Upper lobe of left lung (tissue), 6 donors: ENCODE measurements at places on chromosomes 16 and 17. TPM values are rescaled to one million over a fixed set of nuclear protein-coding genes. Genes with fewer than 3 reads are reported as not detected.

DNA sequence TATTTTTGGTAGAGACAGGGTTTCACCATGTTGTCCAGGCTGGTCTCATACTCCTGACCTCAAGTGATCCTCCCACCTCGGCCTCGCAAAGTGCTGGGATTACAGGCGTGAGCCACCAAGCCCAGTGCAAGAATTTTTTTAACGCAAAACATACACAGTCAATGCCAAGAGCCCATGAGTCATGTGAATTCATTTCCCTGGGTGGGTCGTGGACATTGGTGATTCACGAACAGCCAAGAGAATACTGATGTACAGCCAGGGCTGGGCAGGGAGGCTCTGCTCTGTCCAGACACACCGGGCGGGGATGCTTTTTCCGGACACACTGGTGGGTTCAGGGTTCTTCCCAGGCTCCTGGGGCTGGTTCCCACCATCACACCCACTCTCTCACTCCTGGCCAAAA lies 17.7 kb downstream of the SLC38A8 start:
- no peaks in the 10 kb centered on the region for H3K36me3 ChIP-seq
- no peaks in the 10 kb centered on the region for H3K4me1 ChIP-seq
- no peak overlapping the region for H3K27ac ChIP-seq
- DNase-seq, result no peak
- H3K4me3 ChIP-seq, result no peak overlapping the region
- H3K27me3 ChIP-seq, result no peaks in the 10 kb centered on the region

DNA sequence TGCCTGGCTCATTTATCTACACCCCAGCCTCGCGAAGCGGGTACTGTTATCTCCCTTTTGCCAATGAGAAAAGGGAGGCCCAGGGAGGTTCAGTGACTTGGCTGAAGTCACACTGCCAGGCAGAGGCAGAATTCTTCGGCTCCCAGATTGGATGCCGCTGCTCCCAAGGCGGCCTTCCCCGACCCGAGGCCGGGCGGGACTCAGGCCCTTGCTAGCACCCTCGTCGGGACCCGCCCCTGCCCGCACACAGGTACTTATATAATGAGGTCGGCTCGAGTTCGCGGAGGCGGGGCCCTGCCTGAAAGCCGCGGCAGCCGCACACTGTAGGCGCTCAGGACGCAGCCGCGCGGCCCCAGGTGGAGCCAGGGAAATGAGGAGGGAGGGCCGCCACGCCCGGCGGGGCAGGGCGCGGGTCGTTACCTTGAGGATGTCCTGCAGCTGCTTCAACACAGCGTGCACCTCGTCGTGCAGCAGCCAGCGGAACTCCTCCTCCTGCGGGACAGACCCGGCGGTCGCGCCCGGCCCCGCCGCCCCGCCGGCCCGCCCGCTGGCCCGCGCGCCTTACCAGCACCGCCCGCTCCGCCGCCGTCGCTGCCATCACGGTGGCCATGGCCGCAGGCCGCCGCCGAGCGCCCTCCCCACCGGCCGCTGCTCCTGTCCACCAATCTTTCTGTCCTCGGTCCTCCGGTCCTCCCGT lies at the start of gene ROGDI:
ROGDI (minus strand) TSS at position 672 of the 697 bp plus-strand sequence; CDS start at position 610, 62 bp downstream.
- peak within 1 kb of the TSS; percentile 88 for H3K4me3 ChIP-seq
- peak; percentile 95 for DNase-seq
- H3K27me3 ChIP-seq, result no peaks in the 10 kb centered on the region
- no peaks in the 10 kb centered on the region for H3K36me3 ChIP-seq
- peaks cover 22% of the 10 kb centered on the region for H3K4me1 ChIP-seq

- H3K36me3 ChIP-seq, result no peaks in the 10 kb centered on the region
- no peak overlapping the region for H3K4me3 ChIP-seq
- no peak overlapping the region for H3K27ac ChIP-seq
- H3K4me1 ChIP-seq, result peaks cover 19% of the 10 kb centered on the region
- DNase-seq, result no peak
- H3K27me3 ChIP-seq, result no peaks in the 10 kb centered on the region
Observed at GRCh38 chr17:15465045-15465701, 2.2 kb downstream of the CDRT4 start.

DNA sequence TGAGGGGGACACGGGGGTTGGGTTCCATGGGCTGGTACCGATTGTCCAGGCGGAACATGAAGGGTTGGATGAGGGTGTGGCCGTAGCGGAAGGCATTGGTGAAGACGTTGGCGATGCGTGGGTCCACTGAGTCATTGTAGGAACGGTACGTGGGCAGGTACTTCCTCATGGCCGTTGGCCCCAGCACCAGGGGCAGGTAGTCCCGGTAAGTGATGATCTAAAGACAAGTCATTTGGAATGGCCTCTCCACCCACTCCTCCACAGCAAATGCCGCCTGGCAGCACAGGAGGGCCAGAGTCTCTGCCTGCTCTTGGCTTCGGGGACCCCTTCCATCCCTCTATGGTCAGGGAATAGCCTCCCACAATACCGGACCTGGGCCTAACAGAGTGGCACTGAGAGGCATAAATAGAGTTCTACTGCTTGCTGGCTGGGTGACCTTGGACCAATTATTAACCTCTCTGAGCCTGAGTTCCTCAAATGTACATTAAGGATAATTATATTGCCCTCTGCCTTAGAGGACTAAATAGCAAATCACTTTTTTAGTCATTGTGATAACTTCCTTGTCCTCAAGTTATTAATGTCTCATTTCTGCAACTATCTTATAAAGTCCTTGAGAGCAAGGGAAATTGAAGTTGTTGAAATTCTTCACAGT lies 7.2 kb downstream of the MPO start:
- no peak overlapping the region for H3K4me3 ChIP-seq
- peaks cover 4% of the 10 kb centered on the region for H3K4me1 ChIP-seq
- no peaks in the 10 kb centered on the region for H3K27me3 ChIP-seq

DNA sequence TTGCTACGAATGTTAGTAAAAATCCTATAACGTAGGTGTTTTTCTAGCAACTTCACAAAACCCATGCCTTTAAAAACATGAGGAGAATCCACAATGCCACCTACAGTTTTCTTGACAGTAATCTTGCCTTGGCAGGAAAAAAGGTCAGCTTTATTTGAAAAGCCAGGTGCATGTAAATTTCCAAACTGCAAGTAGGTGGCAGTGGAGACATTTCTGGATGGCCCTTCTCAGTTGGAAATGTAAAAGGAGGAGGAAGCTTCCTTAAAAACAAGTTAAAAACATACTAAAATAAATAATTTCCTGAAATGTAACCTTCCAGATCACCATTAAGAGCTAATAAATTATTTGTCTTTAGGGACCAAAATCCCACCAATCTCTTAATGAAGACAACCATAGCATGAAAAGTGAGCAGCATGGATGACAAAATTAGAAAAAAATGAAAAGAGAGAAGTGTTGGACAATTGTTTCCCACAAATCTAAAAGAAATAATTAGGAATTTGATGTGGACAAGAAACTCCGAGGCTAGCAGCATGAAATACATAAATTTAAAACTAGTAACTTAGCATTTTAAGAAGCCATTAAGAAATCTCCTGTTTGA lies 152.2 kb downstream of the SNX11 start:
- H3K27ac ChIP-seq, result no peak overlapping the region
- no peaks in the 10 kb centered on the region for H3K27me3 ChIP-seq
- no peaks in the 10 kb centered on the region for H3K4me1 ChIP-seq
- DNase-seq, result no peak
- H3K4me3 ChIP-seq, result no peak overlapping the region
- H3K36me3 ChIP-seq, result no peaks in the 10 kb centered on the region

- H3K27ac ChIP-seq, result no peak overlapping the region
- H3K4me3 ChIP-seq, result no peak overlapping the region
- no peaks in the 10 kb centered on the region for H3K4me1 ChIP-seq
Observed at GRCh38 chr16:82497139-82497538, 129.6 kb upstream of the CDH13 start.

GRCh38 chr17:67289181-67289876 lies 44.3 kb upstream of the HELZ start:
- H3K27me3 ChIP-seq, result no peaks in the 10 kb centered on the region
- peaks cover 19% of the 10 kb centered on the region for H3K4me1 ChIP-seq
- no peak for DNase-seq
- H3K36me3 ChIP-seq, result no peaks in the 10 kb centered on the region
- no peak overlapping the region for H3K27ac ChIP-seq

- no peaks in the 10 kb centered on the region for H3K4me1 ChIP-seq
- no peak overlapping the region for H3K27ac ChIP-seq
- no peak for DNase-seq
- no peak overlapping the region for H3K4me3 ChIP-seq
- no peaks in the 10 kb centered on the region for H3K36me3 ChIP-seq
- no peaks in the 10 kb centered on the region for H3K27me3 ChIP-seq
Observed at GRCh38 chr17:13698832-13699231, 97.1 kb upstream of the HS3ST3A1 start.

DNA sequence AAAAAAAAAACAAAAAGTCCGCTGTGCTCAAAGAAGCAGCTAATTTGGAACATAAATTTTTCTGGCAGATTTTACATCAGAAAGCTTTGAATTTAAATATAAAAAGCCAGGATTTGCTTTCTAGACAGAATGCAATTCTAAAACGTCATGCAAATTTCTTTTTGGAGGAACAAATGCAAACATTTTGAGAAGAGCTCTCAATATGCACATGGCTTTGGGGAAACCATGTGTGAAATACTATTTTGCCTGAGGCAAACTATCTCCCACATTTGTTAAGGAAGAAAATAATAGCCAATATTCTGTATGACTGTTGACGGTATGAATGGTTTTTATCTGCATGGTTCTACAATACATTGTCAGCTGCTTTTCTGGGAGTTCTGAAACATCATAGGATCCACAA lies 320.0 kb upstream of the PSMD7 start:
- DNase-seq, result no peak
- H3K36me3 ChIP-seq, result no peaks in the 10 kb centered on the region
- no peaks in the 10 kb centered on the region for H3K27me3 ChIP-seq
- H3K4me3 ChIP-seq, result no peak overlapping the region
- no peak overlapping the region for H3K27ac ChIP-seq

- peak within 1 kb of the TSS; percentile 91 for H3K27ac ChIP-seq
- peak within 1 kb of the TSS; percentile 96 for H3K4me3 ChIP-seq
- DNase-seq, result peak; percentile 98
- H3K36me3 ChIP-seq, result no peaks in the 10 kb centered on the region
- no peaks in the 10 kb centered on the region for H3K27me3 ChIP-seq
Observed at GRCh38 chr16:84116720-84117493, at the start of gene MBTPS1. Gene MBTPS1, minus strand, starts transcription at chr16:84116942. Its CDS starts 15,159 bp downstream, at chr16:84101783.

DNA sequence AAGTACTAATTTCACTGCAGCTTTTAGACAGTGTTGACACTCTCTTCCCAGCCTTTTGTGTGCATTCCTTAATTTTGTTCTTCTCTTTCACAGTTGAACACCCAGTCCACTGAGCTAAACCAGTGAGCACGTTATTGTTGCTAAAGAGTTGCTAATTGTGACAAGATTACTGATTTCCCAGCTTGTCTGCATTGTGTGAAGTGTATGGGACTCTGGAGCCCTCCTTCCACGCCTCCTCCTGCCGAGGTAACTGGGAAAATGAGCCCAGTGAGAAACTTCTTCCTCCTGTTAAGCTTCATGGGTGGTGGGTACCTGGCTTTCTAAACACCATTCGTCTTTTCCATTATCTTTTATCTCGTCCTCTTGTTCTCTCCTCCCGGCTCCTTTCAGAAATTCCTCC lies 29.8 kb upstream of the DNAH17 start:
- no peaks in the 10 kb centered on the region for H3K27me3 ChIP-seq
- no peak overlapping the region for H3K27ac ChIP-seq
- no peaks in the 10 kb centered on the region for H3K4me1 ChIP-seq
- no peaks in the 10 kb centered on the region for H3K36me3 ChIP-seq
- DNase-seq, result no peak
- H3K4me3 ChIP-seq, result no peak overlapping the region

- no peaks in the 10 kb centered on the region for H3K4me1 ChIP-seq
- H3K27me3 ChIP-seq, result no peaks in the 10 kb centered on the region
- no peak for DNase-seq
- H3K27ac ChIP-seq, result no peak overlapping the region
Observed at GRCh38 chr16:65114527-65114926, 7.3 kb downstream of the CDH11 start.

DNA sequence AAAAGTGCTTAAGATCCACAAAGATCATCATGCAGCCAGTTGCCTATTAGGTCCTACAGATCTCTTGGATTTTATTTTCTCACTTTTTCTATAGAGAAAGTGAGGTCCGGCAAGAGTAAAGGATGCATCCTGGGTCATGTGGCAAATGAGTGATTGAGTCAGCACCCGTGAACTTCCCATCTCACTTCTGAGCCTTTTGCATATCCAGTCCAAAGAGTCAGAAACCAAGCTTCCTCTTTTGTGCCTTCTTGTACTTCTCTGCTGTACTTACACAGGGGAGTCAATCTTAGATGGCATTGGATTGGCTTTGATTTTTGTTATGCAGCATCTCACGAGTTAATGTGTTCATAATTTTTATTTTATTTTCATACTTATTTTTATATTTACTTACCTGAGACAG lies 114.2 kb upstream of the IRX5 start:
- H3K4me3 ChIP-seq, result no peak overlapping the region
- H3K36me3 ChIP-seq, result no peaks in the 10 kb centered on the region
- no peaks in the 10 kb centered on the region for H3K27me3 ChIP-seq
- no peak for DNase-seq

- H3K27ac ChIP-seq, result no peak overlapping the region
- no peaks in the 10 kb centered on the region for H3K4me1 ChIP-seq
- H3K36me3 ChIP-seq, result no peaks in the 10 kb centered on the region
- H3K4me3 ChIP-seq, result no peak overlapping the region
- no peaks in the 10 kb centered on the region for H3K27me3 ChIP-seq
Observed at GRCh38 chr16:25089351-25089750, 22.2 kb upstream of the LCMT1 start.

GRCh38 chr16:49773534-49774475 lies 82.1 kb downstream of the ZNF423 start:
- no peak for DNase-seq
- peaks cover 5% of the 10 kb centered on the region for H3K4me1 ChIP-seq
- no peaks in the 10 kb centered on the region for H3K36me3 ChIP-seq
- no peak overlapping the region for H3K27ac ChIP-seq
- no peak overlapping the region for H3K4me3 ChIP-seq
- no peaks in the 10 kb centered on the region for H3K27me3 ChIP-seq

- DNase-seq, result no peak
- H3K36me3 ChIP-seq, result no peaks in the 10 kb centered on the region
- H3K27ac ChIP-seq, result no peak overlapping the region
- no peak overlapping the region for H3K4me3 ChIP-seq
- no peaks in the 10 kb centered on the region for H3K27me3 ChIP-seq
Observed at GRCh38 chr17:7083592-7083991, 3.5 kb upstream of the CLEC10A start.

DNA sequence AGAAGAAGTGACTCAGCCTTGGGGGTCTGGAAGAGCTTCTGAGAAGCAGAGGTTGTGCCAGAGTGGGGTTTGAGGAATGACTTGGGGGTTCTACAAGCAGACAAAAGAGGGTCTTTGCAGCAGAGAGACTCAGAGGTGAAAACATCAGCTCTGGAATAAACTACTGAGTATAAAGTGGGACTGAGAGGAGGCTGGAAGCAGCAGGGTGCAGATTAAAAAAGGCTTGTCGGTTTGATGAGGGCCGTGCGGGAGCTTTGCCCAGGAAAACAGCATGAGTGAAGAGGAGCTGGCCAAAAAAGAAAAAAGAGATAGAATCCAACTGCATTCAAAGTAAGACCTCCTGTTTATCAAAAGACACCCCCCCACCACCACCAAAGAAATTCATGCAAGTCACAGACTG lies 13.1 kb upstream of the ACE start:
- no peak overlapping the region for H3K4me3 ChIP-seq
- no peak overlapping the region for H3K27ac ChIP-seq
- peaks cover 15% of the 10 kb centered on the region for H3K4me1 ChIP-seq
- no peaks in the 10 kb centered on the region for H3K36me3 ChIP-seq

- H3K4me1 ChIP-seq, result peaks cover 9% of the 10 kb centered on the region
- DNase-seq, result no peak
- no peak overlapping the region for H3K27ac ChIP-seq
- H3K27me3 ChIP-seq, result no peaks in the 10 kb centered on the region
- H3K4me3 ChIP-seq, result no peak overlapping the region
Observed at GRCh38 chr16:57578521-57579360, 36.3 kb downstream of the ADGRG5 start.

FSCN2 gene
- total RNA-seq, result 4.1 TPM

ABCC3 gene
- 49.8 TPM for total RNA-seq

KRTAP9-2 gene
- total RNA-seq, result not detected

CTRB2 gene
- total RNA-seq, result not detected

AOC3 gene
- 76.9 TPM for total RNA-seq

SDR42E1 gene
- 5.7 TPM for total RNA-seq
